ENCODE measurements at places on chromosomes 7 and 10.

DNA sequence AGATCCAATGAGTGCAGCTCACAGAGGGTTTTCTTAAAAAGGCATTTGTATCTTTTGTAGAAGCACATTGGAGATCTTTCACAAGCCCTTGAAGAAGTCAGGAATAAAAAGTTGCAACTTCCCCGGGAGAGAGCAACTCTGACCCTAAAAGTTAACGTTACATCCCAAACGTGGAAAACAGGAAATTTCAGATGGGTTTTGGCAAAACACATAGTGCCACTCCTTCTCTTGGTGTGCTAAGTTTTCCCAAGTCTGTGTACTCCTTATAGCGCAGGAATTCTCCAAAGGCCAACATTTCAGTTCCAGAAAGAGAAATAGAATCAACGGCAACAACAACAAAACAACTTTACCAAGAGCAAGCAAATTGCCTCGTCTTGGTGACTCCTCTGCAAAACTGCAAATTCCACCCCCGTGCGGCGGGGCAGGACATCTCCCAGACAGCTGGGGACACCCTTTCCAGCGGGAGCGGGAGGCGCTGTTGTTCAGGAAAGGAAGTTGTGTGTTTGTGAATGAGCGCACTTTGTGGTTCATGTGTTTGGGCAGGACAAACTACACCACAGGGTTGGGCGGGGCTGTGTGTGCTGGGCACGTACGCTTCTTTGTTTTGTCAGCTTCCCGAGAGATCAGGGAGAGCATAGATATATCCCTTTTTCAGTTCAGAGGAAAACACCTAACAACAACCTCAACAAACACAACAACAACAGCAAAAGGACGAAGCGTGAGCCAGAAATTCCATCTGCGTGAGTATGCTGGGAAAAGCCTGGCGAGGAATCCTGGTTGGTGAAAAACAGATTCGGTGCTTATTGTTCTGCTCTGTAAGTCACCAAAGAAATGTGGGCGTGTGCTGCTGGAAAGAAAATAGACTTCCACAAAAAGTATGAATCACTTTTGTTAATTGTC, 294.7 kb upstream of the PITRM1 start:
- no peak for DNase-seq

- DNase-seq: peak; percentile 22
Measured at GRCh38 chr7:22675917-22676343, 51.1 kb upstream of the IL6 start.

- DNase-seq: no peak
Measured at GRCh38 chr7:33590916-33591315, 314.4 kb upstream of the BMPER start.

DNA sequence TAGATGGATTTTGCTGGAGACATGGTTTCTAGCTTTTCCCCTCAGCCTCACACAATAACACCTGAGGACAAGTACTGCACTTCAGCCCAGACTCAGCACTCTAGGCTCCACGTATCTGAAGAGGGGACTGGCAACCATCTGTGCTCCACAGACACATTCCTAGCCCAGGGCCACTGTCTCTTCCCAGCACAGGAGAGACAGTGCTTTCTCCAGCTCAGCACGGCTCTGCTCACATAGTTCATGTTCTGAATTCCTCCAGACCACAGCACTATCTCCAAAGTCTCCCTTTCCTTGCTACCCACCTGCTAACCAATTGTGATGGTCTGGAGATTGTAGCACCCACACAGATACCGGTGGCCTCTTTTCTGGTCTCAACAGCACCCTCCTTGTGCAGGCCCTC, 114.5 kb downstream of the HTR7 start:
- no peak for DNase-seq

All from stimulated activated CD4-positive, alpha-beta T cell treated with anti-CD3 and anti-CD28 coated beads, Interleukin-4, amount 100 ng/mL, for 4 hours (primary cell).